Right atrium auricular region (tissue), 2 donors: ENCODE measurements at places on chromosomes 13 and 19. TPM values are rescaled to one million over a fixed set of nuclear protein-coding genes. Genes with fewer than 3 reads are reported as not detected.

GRCh38 chr13:99717959-99718674 lies 216.8 kb downstream of the TM9SF2 start:
- no peak overlapping the region for H3K27ac ChIP-seq
- no peaks in the 10 kb centered on the region for H3K27me3 ChIP-seq
- H3K4me3 ChIP-seq: no peak overlapping the region
- DNase-seq: no peak
- no peaks in the 10 kb centered on the region for H3K4me1 ChIP-seq

- H3K27me3 ChIP-seq: no peaks in the 10 kb centered on the region
- H3K36me3 ChIP-seq: peaks cover 35% of the 10 kb centered on the region
- H3K4me1 ChIP-seq: peaks cover 69% of the 10 kb centered on the region
- H3K4me3 ChIP-seq: peak overlapping the region; percentile 67
- peak overlapping the region; percentile 95 for H3K27ac ChIP-seq
Observed at GRCh38 chr19:11196406-11197287, 698 bp downstream of the KANK2 start.

ACER1 gene
- total RNA-seq: not detected

KLF2 gene
- total RNA-seq: 82.3 TPM

GRCh38 chr13:53005626-53006025 lies 23.0 kb upstream of the OLFM4 start:
- H3K27me3 ChIP-seq: no peaks in the 10 kb centered on the region
- H3K27ac ChIP-seq: no peak overlapping the region
- no peak for DNase-seq
- H3K36me3 ChIP-seq: no peaks in the 10 kb centered on the region

SHD gene
- 24.6 TPM for total RNA-seq

DNA sequence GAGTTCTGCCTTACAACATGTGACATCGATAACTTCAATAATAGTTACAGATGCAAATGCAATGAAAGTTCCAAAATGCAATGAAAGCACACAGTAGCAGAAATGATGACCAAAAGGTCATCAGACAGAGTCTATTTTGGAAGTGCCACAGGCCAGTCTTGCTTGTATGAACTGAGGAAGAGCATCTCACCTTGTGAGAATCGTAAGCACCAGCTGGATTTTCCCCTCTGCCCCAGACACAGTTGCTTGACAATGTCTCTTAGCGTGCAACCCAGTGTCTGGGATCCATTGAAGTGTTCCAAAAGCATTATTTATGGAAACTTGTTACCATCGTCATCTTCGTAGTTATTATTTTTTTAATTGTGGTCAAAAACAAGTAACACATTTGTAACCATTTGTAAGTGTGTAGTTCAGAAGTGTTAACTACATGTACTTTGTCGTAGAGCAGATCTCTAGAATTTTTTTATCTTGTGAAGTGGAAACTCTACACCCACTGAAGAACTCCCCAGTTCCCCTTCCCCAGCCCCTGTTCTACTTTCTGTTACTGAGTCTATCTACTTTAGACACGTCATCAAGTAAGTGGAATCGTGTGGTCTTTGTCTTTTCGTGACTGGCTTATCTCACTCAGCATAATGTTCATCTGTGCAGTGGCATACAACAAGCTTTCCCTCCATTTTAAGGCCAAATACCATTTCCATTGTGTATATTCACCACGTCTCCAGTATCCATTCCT lies 170.0 kb upstream of the RNF113B start:
- H3K36me3 ChIP-seq: no peaks in the 10 kb centered on the region
- DNase-seq: no peak
- no peak overlapping the region for H3K27ac ChIP-seq
- H3K4me1 ChIP-seq: no peaks in the 10 kb centered on the region
- no peak overlapping the region for H3K4me3 ChIP-seq

TMEM145 gene
- not detected for total RNA-seq

CD209 gene
- total RNA-seq: 4.3 TPM

DNA sequence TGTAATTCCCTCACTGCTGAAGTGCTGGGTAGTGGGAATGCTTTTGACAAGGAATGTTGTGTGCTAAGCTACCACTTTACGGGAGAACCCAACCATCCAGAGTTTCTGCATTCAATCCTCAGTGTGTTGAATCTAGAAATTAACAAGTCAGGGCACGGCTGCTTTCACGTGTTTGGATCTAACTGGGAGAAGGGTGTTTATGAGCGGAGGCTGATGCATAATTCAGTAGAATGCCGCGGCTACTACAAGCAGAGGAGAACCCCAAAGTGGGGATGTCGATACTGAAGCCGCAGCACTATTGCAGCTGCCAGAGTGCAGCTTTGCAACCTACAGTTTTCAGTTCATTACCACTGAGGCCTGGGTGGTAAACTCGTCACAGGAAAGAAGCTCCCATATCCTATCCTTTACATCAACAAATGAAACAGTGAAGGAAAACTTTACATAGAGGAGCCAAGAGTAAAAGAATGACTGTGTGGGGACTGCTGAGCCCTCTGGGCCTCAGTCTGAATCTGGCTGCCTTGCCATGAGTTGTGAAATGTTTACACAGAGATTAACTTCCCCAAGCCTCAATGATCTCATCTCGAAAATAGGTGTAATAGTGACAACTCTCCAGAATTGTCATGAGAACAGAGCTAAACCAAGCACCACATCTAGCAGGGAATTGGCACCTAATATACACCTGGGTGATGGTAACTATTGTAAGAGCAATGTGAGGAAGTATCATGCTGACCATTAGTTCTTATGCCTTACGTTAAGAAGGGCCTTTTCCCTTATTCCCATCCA lies 531.7 kb downstream of the MYO16 start:
- no peak overlapping the region for H3K27ac ChIP-seq
- no peaks in the 10 kb centered on the region for H3K27me3 ChIP-seq
- no peak overlapping the region for H3K4me3 ChIP-seq
- no peaks in the 10 kb centered on the region for H3K4me1 ChIP-seq
- H3K36me3 ChIP-seq: no peaks in the 10 kb centered on the region

GRCh38 chr19:13881251-13881691 lies 4.3 kb downstream of the NANOS3 start:
- H3K27me3 ChIP-seq: no peaks in the 10 kb centered on the region
- no peaks in the 10 kb centered on the region for H3K36me3 ChIP-seq
- H3K4me3 ChIP-seq: no peak overlapping the region
- no peak overlapping the region for H3K27ac ChIP-seq
- no peak for DNase-seq
- H3K4me1 ChIP-seq: no peaks in the 10 kb centered on the region

DNA sequence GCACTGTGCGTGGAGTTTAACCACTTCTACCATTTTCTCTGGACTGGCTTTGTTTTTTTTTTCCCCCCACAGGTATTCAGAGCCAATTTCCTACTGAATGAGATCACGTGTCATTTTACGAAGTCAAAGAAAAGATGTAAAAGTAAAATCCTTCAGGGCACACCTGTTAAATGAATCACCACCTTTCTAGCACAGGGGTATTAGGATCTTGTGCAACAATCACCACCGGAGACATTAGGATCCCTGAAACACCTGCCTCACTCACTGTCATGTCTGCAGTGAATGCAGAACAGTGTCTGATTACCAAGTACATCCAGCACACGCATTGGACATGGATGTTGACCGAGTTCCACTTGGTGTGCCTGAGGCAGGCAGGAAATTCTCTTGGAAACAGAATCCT lies 17.2 kb downstream of the BRD4 start:
- H3K36me3 ChIP-seq: no peaks in the 10 kb centered on the region
- H3K27me3 ChIP-seq: no peaks in the 10 kb centered on the region
- H3K4me3 ChIP-seq: no peak overlapping the region
- peaks cover 70% of the 10 kb centered on the region for H3K4me1 ChIP-seq

NLRP8 gene
- total RNA-seq: not detected

DNA sequence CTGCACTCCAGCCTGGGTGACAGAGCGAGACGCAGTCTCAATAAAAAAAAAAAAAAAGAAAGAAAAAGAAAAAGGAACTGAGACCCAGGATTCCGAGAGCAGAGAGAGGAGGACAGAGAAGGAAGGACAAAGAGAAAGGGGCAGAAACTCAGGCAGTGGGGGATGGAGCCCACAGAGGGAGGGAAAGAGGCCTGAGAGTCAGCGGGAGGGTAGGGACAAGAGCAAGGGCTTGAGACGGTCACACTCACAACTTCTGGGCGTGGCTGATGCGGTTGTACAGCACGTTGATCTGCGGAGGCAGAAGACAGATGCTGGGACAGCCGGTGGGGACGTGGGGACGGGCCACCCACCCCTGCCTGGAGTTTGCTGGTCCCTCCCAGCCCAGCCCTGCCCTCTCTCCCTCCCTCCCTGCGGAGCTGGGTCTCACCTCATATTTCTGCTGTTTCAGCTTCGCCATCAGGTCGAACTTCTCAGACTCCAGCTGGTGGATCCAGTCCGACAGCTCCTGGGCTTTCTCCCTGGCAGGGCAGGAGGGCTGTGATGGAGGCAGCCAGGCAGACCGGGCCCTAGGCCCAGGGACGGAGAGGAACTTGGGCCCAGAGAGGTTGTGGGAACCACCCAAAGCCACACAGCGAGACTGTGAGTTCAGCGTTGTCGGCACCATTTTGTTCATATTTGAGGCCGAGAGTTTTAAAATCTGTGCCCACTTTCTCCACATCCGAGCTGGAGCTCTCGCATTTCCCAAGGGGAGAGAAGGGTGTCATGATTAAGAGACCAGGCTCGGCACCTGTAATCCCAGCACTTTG lies 15.2 kb downstream of the TNNT1 start:
- no peaks in the 10 kb centered on the region for H3K4me1 ChIP-seq
- no peaks in the 10 kb centered on the region for H3K27me3 ChIP-seq
- H3K4me3 ChIP-seq: no peak overlapping the region
- H3K27ac ChIP-seq: no peak overlapping the region
- no peak for DNase-seq
- peaks cover 4% of the 10 kb centered on the region for H3K36me3 ChIP-seq

ZNF525 gene
- 3.2 TPM for total RNA-seq

GRCh38 chr13:99702687-99703319 lies 201.5 kb downstream of the TM9SF2 start:
- DNase-seq: no peak
- H3K4me3 ChIP-seq: no peak overlapping the region
- no peaks in the 10 kb centered on the region for H3K27me3 ChIP-seq
- H3K4me1 ChIP-seq: no peaks in the 10 kb centered on the region
- H3K36me3 ChIP-seq: no peaks in the 10 kb centered on the region
- H3K27ac ChIP-seq: no peak overlapping the region
